ENCODE measurements at places on chromosomes 5 and 9.

GRCh38 chr5:111394586-111394985 lies 117.7 kb downstream of the STARD4 start:
- DNase-seq: no peak

- no peak for DNase-seq
These were observed 246.5 kb downstream of the PCSK5 start for GRCh38 chr9:76136986-76137385.

- DNase-seq: no peak
These were observed 248.8 kb downstream of the CAAP1 start for GRCh38 chr9:26643826-26644225.

DNA sequence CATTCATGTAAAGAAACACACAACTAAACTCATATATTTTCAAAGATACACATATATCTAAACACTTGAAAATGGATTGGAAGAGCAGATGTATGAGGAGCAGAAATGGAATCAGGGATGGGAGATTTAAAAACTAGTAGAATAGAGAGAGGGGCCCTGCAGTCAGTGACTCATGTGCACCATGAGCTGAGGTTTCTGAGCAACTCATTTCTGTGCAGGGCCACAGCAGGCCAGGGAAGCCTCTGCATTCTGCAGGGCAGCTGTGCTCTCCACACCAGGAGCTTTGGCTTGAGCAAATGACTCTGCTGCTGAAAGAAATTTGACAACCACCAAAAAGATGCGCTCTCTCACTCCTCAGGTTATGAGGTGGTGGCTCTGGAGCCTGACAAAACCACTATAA lies 27.1 kb downstream of the LHX6 start:
- DNase-seq: no peak

GRCh38 chr5:154198611-154199230 lies 8.2 kb downstream of the GALNT10 start:
- no peak for DNase-seq

- DNase-seq: no peak
These were observed 158.1 kb downstream of the FER start for GRCh38 chr5:108905805-108906204.

DNA sequence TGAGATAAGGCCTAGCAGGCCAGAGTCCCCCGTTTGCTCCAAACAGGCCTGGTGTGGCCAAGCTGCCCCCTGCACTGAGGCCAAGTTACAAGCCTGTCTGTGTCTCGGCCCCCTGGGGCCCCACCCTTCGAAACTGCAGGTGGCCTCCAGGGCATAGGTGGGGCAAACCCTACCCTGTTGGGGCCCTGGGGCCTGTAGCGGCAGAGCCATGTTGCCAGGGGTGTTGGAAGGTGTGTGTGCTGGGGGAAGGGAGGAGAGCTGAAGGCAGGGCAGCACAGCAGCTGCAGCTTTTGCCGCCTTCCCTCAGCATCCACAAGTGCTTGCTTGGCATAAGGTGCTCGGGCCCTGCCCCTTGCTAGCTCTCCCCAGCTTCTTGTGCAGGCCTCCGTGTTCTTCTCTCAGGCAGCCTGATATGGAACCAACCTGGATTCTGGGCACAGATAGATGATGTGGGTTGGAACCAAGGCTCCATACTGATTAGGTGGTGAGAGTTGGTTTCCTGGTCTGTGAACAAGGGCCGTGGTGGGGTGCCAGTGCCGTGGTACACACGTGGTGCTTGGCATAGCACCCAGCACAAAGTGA lies 12.7 kb downstream of the IRF1 start:
- no peak for DNase-seq
